ENCODE measurements at places on chromosomes 12 and 14. TPM values are rescaled to one million over a fixed set of nuclear protein-coding genes. Genes with fewer than 3 reads are reported as not detected.

Gene CKAP4
- total RNA-seq: 111 TPM

Gene HOXC6
- 0.93 TPM for total RNA-seq

DNA sequence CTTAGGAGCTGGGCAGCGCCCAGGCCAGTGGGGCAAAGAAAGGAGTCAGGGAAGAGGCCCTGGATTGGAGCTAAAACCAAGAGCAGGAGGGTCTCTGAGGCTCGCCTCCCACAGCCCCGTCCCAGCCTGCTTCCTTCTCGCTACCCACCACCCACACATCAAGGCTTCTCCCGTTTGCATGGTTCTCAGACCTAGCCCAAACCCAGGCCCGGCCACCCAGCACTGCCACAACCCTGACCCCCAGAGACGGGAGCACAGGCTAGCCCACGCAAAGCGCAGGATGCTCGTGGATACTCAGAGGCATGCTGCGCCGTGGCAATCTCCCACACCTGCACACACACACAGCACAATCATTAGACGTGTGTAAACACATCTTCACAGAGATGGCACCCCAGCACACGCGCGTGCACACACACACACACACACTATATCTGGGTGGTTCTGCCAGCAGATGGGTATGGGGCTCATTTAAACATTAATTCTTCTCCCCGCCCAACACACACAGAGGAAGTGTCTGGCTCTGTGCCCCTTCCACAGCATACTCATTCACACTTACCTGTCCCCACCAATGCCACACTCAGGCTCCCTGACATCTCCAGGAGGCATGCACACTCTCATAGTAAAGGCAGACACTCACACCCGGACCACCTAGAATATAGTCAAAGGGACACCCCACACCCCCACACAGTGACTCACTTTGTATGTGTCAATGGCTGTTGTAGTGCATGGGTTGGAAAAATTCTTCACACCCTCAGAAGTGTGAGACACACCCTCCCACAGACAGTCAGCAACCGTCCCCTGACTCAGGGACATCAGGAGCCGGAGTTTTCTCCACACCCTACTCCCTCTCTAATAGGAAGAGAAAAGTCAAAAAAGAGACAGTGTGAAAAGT, 1.1 kb downstream of the CARMIL3 start:
- no peak for DNase-seq

DNA sequence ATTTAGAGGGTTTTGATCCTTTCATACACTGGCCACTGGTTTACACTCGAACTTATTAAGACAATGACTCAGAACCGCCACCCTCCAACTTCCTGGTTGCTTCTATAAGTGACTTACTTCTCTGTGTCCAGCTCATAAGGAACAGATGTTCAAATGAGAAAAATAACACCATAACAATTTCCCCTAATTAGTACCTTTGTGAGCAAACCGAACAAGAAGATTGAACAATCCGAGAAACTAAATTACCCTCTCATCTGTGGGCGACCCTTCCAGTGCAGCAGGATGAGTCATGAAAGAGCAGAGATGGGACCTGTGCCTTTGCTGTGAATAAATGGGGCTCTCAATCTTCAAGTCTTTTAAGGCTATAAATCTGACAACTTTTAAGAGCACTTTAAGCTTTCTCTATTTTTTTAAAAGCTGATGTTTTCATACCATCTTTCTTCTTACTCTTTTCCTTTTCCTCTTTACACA, 146.8 kb upstream of the RASSF8 start:
- no peak for DNase-seq

DNA sequence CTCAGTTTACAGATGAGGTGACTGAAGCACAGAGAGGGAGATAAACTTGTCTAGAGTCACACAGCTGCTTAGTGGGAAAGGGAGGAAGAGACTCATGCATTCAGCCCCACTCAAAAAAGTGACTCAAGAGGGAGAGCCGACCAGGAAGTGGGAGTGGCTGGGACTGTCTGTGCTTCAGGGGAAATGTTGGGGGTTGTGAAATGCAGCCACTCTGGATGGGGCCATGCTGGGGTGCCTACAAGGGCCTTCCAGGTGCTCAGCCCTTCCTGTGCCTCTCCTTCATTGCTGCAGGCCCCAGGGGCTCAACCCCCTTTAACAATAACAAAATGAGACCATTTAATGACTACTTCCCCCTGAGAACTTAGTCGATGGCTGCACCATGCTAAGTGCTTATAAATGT, 41.8 kb downstream of the CACNA1C start:
- no peak for DNase-seq

DNA sequence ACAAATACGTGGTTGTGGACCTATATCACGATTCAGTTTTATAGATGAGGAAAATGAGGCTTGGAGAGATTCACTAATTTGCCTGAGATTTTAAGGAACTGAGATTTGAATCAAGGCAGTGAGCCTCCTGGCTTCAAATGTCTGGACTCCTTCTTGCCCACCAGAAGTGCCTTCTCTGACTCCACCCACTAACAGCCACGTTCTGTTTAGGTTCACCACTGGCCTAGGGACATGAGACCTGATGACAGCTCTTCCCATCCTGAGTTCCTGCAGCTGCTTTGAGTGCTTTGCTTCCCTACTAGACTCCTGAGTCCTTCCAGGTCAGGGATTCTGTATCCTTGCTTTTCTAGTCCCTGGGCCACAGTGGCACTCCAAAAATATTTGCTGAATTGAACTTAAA, 57.1 kb downstream of the PLBD1 start:
- DNase-seq: no peak

Gene RALGAPA1
- total RNA-seq: 48.2 TPM

GRCh38 chr12:21895651-21896050, 45.6 kb downstream of the ABCC9 start:
- no peak for DNase-seq
